Activated T-cell treated with anti-CD3 and anti-CD28 coated beads for 1 hour (primary cell): ENCODE measurements at places on chromosomes 3 and 15.

- peak; percentile 27 for DNase-seq
Measured at GRCh38 chr15:89090791-89091626, 2.8 kb downstream of the ABHD2 start.

- DNase-seq = no peak
Measured at GRCh38 chr3:165336786-165337185, 140.6 kb upstream of the SLITRK3 start.

- no peak for DNase-seq
Measured at GRCh38 chr3:136465296-136465695, 215.2 kb downstream of the PCCB start.

DNA sequence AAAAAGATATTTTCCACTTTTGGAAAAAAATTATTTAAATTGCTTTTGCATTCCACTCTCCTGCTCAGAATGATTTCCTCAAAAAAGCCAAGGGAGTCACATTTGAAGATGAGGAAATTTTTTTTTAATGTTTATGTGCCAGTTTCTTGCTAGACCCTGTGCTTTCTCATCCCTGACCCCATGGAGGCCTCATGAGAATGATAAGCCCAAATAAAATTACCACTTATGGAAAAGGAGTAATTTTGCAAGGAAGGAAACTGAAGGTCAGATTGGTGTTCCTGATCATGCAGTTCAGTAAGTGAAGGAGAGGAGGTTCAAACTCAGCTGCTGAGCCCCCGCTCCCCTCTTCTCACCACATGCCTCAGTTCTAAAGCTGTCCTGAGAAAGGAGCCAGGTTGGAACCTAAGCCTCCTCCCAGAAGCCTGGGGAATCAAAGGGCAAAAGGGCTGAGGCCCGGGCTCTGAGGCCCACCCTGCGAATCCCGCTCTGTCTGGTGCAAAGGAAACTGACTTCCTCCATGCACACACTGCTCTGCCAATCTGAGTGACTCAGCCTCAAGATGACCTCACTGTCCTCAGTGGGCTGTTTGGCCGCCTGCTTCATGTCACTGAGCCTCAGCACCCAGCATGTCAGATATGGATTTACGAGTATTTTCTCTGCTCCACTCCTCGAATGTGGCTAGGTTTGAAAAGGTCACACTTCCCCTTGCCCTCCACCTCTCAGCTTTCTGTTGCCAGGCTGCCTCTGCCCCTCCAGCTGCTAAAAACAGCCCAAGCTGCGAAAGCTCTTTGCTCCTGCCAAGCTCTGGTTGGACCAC, 56.9 kb upstream of the FLNB start:
- no peak for DNase-seq

DNA sequence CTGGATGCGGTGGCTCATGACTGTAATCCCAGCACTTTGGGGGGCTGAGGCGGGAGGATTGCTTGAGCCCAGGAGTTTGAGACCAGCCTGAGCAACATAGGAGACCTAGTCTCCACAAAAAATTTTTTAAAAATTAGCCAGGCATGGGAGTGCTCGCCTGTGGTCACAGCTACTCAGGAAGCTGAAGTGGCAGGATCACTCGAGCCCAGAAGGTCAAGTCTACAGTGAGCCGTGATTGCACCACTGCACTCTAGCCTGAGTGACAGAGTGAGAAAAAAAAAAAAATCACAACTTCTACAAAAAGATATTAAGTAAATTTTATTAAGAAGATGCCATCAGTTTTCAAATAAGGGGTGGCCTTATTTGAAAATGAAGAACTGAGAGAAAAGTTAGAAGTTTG, 11.9 kb upstream of the PLA2G4D start:
- no peak for DNase-seq

DNA sequence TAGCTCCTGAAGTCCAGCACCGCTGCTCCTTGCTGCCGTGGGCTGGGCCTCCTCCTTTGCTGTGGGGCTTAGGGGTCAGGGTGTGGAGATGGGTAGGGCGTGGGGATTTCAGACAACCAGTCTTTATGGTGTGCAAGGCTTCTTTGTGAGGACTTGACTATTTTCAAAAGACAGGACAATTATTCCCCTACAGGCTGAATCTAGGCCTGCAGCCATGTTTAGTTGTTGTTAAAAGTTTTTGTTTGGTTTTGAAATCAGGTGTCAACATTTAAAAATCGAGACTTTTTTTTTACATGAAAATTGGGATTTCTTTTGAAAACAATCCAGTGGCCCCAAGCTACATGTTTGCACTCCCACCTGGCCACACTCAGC, 10.6 kb downstream of the RPL32 start:
- no peak for DNase-seq

GRCh38 chr15:31472636-31473384, 146.2 kb downstream of the KLF13 start:
- DNase-seq = peak; percentile 17

DNA sequence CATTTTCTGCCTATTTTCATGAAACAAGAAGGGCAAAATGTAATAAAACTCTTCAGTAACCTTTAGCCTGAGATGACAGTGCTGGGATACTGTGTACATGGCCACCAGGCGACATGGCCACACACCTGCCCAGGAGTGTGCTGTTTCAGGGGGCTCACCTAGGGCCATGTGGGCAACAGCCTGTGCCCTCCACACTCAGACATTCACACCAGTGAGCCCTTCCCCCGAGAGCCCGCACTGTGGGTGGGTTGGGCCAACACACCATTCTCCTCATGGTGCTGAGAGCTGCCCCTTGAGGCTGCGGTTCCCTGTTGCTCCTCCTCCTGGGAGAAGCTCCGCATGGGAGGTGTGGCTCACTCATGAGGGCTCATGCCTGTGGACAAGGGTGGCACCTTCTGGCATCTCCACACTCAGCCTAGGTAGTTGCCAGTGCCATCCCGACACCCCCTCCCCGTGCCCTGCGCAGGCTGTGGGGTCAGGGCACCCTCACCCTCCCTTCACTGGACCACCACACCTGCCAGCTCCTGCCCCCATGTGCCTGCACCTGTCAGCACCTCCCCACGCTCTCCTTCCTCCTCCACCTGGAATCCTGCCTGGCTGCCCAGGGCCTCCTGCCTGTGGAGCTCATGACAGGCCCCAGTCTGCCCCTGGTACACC, 19.7 kb downstream of the OCA2 start:
- no peak for DNase-seq

GRCh38 chr3:54653456-54654195, 274.2 kb downstream of the LRTM1 start:
- DNase-seq = no peak
